ENCODE measurements at places on chromosomes 4 and X.

GRCh38 chrX:8851231-8851886, 50.2 kb upstream of the FAM9A start:
- no peak for DNase-seq

- DNase-seq, result no peak
Observed at GRCh38 chrX:17584248-17584681, 153.0 kb upstream of the SCML1 start.

GRCh38 chr4:5118994-5119835, 67.9 kb downstream of the STK32B start:
- DNase-seq, result no peak

GRCh38 chr4:44679060-44679459, 840 bp downstream of the GUF1 start:
- no peak for DNase-seq

DNA sequence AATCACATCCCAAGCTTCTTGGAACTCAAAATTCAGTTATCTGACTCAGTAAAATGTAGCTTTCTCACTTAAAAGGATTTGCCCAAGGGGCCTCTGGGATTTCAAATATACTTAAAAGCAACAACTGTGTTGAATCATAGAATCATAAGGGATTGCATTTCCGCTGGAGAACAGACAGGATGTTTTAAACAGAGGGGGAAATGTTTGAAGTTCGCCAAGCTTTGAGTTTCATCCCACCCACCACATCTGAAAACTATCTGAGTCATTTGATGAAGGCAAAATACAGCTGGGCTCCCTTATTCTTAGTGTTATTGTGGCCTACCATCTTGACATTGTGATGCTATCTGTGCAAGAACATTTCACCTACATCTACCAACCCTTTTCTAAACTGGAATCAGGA, 73.5 kb downstream of the PPP1R2C start:
- DNase-seq, result no peak

DNA sequence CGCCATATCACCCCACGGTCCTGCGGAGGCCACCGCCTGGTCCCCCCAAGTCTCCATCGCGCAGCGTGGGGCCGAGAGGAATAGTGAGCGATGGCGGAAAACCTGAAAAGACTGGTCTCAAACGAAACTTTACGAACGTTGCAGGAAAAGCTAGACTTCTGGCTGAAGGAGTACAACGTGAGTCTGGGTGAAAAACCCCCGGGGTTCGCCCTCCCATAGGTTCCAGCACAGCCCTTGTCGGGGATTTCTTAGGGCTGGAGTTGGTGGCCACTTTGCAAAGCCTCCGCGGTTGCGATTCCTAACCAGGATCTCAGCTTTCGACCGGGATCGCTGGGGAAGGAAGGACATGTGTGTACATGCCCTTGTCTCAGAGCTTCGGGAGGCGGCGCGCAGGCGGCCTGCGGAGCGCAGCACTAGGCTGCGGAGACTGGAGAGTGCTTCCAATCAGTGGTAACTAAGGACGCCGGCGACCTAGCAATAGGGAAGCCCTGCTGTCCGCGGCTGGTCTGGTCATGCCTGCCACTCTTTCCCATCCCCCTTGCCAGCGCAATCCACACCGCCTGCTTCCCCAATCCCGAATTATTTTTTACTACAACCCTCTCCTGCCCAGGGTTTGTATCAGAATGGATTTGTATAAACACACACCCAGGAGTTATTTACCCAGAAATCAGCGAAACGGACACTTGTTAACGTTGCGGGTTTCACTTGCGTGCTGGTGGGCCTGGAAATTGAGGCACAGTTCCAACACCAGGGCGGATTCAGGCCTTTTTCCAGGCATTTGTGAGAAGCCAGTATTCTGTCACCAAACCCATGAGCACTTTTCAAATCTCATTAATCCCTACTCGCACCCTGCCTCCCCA, 741 bp downstream of the SPATA18 start:
- no peak for DNase-seq

GRCh38 chrX:66601522-66601921, 37.4 kb downstream of the EDA2R start:
- DNase-seq, result no peak

DNA sequence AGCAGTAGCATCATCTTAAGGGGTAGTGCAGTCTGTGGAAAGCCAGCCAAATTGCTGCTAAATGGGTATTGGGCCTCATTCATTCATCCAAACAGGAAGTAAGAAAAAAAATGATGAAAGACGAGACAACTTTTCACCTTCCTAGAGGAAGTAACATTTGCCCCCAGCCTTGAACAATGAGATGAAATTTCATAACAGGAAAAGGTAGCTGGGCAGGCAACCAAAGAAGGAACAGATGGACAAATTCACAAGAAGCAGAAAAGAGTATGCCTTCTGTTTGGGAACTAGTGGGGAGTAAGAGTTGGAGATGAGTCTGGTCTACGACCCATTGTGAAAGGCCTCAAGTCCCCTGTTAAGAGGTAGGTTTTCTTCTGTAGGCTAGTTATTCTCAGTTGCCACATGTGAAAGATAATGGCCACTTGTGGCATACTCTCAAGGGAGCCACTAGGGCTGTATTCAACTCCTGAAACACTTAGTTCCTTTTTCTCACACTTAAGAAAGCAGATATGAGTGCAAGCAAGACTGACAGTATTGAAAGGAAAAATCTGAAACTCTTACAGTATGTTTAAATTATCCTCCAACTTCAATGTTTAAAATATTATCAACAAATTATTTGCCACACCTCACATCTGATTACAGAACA, 190.4 kb downstream of the AR start:
- DNase-seq, result no peak

- DNase-seq, result no peak
Observed at GRCh38 chrX:151543706-151544105, 19.8 kb upstream of the PASD1 start.

GRCh38 chr4:182142176-182143085, 100.8 kb upstream of the TENM3 start:
- DNase-seq, result no peak

DNA sequence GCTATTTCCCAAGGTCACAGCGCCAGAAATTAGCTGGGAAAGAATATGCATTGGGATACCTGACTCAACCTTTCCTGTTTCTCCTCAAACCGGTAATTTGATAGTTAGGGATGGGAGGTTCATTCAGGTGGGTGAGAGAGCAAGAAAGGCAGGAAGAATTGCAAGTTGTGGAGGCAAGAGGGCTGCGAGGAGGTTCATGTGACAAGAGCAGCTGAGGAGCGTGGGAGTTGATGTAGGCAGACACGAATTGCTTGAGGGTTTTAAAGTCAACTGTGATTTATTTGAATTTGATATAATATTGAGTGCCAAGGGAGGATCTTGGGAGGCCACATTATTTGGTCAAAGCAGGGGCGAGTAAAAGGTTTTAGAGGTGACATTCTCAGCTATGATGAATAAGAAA, 329.0 kb downstream of the STIM2 start:
- no peak for DNase-seq

- no peak for DNase-seq
Observed at GRCh38 chrX:3584415-3584996, 128.9 kb downstream of the PRKX start.

DNA sequence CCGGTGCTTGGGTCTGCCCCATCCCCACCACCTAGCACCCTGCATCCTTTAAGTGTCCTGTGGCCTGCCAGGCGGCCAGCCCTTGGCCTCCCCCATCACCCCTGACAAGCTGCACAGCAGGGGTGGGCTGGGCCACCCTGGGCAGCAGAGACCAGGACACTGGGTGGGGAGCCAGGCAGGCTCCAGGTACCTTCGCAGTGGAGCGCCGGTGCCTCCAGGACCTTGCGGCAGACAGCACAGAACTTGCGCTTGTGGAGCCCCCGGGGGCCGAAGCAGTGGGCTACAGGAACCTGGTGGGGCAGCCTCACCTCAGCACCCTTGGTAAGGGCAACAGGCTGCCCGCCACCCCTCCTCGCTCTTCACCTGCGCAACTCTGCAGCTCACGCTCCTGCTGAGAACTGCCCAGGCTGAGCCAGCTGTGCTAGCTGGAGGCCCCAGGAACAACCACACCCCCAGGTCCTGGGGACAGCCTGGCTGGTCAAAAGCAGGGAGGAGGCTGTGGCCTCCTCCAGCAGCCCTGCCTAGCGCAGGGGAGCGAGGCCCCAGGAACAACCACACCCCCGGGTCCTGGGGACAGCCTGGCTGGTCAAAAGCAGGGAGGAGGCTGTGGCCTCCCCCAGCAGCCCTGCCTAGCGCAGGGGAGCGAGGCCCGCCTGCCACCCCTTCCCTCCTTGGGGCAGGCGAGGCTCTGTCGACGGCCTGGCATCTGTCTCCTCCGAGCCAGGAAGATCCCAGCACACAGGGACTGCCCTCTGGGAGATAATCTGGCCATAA, 4.6 kb downstream of the DGKQ start:
- no peak for DNase-seq

- no peak for DNase-seq
Observed at GRCh38 chr4:121686255-121686654, 10.5 kb downstream of the ANXA5 start.

DNA sequence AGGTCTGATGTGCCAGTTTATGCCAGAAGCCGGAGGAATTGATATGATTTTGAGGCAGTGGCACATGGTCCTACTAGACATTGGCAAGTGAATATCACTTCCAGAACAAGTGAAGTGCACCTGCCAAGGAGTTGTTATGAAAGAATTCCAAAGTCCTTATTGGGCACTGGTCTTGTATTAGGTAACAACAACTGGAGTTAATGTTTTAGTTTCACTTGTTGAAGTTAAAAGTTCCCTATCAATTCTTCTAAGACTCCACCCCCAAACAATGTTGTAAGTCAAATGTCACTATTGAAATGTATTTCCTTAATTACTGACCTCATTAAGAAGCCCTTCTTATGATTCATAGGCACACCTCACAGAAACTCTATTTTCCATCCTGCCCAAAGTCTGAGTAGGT, 3.1 kb downstream of the TET2 start:
- DNase-seq, result no peak

- no peak for DNase-seq
Observed at GRCh38 chrX:20265726-20266681, 705 bp downstream of the RPS6KA3 start.

DNA sequence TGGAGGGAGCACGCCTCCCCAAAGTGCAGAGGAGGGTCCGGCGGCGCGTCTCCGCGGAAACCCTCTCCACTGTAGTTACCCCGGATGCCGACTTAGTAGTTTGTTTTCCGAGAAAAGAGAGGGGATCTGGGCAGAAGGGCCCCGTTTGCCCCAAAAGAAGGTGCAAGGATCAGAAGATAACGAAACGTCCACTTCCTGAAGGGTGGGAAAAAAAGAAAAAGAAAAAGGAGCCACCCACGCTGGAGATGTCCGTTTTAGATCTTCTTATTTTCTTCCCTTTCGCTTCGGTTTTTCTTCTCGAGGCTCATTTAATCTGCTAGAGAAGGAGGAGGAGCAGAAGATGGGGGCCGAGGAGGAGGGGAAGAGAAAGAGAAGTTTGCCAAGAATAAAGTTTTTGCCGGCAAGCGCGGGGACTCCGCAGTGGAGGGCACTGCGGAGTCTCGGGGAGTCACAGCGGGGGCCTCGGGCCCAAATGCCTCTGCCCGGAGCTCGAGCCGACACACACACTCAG, 517 bp downstream of the LEF1 start:
- no peak for DNase-seq

- DNase-seq, result no peak
Observed at GRCh38 chrX:7580127-7580526, 262.8 kb upstream of the VCX start.

DNA sequence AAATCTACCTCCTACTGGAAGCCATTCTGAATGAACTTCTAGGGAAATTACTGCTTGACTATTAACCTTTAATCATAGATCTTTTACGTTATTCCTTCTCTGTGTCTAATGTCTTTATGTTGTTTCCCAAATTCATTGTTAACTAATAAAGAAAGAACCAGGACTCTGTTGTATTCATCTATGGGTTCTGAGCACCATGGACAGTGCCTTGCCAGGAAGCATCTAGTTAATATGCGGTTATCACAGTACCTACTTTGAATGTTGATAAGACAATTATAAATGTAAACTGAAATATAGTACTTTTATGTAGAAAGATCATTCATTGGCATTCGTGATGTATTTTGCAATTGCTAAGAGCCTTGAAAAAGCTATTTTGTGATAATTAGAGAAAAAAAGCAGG, 23.8 kb downstream of the NWD2 start:
- DNase-seq, result no peak
